ENCODE measurements at places on chromosomes 16 and 17.

GRCh38 chr17:15462976-15463772 lies 4.2 kb downstream of the CDRT4 start:
- no peak for DNase-seq

GRCh38 chr16:20673882-20674683 lies 23.4 kb downstream of the ACSM1 start:
- no peak for DNase-seq

DNA sequence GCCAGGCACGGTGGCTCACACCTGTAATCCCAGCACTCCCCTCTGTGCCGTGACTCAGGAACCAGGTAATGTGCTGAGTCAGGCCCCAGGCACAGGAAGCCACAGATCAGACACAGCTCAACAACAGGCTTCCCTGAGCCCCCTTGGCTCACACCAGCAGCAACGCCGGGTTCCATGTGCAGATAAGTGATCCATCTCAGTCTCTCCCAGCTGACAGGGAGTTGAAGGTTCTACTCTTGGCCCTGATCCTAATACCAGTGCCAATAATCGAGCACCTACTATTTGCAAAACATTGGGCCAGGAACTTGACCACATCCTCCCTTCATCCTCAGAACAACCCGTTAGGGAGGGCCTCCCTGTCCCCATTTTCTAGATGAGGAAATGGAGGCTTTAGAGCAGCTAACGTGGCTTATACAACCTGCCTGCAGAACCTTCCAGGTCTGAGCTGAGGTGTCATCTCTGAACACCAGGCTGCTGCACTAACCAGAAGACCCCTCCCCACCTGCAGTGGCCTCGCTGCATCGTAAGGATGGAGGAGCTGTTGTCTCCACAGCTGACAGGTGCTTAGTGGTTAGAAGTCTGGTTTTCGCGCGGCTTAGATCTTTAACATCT lies 64.8 kb upstream of the AMZ2 start:
- peak; percentile 73 for DNase-seq

GRCh38 chr16:2147378-2147777 lies 1.0 kb upstream of the RAB26 start:
- DNase-seq, result no peak

DNA sequence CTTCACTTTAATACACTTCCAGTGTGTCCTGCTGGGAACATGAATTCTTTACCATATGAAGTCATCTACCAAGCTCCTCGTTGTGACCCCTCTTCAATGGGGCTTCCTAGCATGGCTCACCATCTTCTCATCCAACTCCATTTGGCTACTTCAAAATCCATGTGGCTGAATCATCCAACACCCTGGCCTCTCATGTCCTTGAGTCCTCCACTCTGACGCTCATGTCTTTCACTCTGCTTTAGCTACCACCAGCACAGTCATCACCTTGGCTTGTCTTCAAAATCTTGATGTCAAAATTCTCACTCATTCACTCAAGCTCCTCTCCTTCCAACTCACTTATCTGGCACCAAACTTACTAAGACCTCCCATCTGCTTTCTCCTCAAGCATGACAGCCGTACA lies 35.8 kb downstream of the AMFR start:
- no peak for DNase-seq

DNA sequence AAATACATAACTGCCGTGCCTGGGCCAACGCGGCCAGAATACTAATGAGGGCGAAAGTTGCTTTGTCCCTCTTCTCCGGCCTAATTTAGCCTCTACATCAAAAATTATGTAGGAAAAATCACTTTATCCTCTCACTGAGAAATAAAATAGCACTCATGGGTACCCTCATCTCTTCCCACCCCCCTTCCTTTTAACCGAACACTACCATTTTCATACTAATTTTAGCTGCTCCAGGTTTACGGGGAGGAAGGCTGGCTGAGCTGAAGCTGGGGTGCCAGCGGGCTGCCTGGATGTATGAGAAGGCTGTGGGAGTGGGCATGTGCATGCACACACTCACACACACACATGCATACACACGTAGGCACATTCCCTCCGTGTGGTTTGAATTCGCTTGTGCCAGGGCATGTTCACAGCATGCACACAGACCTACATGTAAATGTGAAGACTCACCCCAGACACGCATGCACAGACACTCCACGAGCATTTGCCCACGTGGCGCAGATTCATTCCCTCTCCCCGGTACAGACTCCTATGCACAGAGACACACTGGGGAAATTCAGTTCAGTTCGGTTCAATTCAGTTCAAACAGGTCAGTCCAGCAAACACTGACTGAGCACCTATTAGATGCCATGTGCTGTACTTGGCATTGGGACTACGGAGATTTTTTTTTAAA lies 145.1 kb downstream of the MRM1 start:
- DNase-seq, result no peak

- no peak for DNase-seq
These were observed 68.0 kb downstream of the ABR start for GRCh38 chr17:1111599-1112443.

GRCh38 chr16:87037012-87037411 lies 280.2 kb downstream of the C16orf95 start:
- no peak for DNase-seq

- DNase-seq, result no peak
These were observed 4.8 kb upstream of the ZNF469 start for GRCh38 chr16:88377961-88378360.

DNA sequence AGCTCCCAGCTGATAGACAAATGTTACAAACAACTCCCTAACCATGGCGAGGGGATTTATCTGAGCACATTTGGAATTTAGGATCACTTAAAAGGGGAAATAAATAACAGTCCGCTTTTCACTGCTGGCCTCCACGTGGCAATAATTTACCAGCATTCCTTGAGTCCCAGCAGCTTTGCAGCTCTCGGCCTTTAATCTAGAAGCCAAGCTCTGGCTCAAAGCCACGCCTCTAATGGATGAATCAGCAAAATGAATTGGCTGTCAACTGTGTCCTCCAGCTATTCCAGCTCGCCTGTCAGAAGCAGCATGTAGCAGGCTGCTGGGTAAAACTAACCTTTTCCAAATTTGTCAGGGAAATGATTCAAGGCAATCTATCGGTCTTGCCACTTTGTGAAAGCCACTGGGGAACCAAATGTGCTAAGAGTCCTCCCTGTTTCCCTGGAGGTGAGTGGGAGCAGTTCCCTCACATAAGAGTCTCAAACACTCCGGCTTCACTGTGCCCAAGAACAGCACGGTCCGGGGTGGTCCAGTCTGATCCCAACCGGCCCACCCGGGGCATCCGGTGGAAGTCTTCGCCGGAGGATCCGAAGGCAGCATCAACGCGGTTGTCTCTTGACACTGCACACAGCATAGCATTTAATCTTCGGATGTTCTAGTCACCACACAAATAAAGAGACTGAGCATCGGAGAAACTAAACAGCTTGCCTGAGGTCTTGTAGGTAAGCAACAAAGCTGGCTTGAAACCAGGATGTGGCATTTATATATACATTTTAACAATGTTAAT lies 143.3 kb downstream of the PARN start:
- no peak for DNase-seq

- no peak for DNase-seq
These were observed 53.0 kb upstream of the METRNL start for GRCh38 chr17:83026311-83026811.

DNA sequence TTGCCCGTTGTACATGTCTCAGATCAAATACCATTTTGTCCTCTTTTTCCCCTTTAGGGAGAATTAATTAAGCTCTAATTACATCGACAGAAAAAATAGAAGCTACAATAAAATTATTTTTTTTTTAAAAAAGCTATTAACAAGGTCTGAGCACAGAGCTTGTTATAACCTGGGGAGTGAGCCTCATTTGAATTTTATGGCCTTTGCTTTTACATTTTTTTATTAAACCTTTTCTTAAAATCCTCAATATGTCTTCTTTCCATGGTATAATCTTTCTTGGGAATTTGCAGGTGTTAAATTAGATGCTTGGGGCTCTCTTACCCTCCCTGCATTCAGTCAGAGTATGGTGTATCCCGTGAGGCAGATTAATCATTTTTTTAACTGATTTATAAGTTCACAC lies 212.5 kb upstream of the XYLT1 start:
- DNase-seq, result no peak

- DNase-seq, result no peak
These were observed 11.6 kb downstream of the DDX42 start for GRCh38 chr17:63785556-63785955.

- no peak for DNase-seq
These were observed 7.7 kb downstream of the JPH3 start for GRCh38 chr16:87610026-87610425.

DNA sequence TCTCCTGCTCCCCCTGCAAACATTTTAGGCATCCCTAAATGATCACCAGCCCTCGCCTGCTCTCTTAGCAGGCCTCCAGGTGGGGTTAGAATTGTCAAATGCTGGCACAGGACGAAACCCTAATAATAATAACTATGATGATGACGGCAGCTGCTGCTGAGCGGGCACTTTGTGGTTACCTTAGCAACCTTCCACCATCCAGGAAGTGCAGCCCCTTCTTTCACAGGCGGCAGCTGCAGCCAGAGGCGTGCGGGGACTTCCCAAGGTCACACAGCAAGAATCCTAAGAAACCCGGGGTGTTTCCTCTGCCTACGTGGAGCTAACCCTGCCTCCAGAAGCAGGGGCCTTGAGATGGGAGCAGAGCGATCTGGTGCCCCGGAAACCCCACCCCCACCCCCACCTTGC lies 22.4 kb upstream of the EIF1 start:
- DNase-seq, result no peak

DNA sequence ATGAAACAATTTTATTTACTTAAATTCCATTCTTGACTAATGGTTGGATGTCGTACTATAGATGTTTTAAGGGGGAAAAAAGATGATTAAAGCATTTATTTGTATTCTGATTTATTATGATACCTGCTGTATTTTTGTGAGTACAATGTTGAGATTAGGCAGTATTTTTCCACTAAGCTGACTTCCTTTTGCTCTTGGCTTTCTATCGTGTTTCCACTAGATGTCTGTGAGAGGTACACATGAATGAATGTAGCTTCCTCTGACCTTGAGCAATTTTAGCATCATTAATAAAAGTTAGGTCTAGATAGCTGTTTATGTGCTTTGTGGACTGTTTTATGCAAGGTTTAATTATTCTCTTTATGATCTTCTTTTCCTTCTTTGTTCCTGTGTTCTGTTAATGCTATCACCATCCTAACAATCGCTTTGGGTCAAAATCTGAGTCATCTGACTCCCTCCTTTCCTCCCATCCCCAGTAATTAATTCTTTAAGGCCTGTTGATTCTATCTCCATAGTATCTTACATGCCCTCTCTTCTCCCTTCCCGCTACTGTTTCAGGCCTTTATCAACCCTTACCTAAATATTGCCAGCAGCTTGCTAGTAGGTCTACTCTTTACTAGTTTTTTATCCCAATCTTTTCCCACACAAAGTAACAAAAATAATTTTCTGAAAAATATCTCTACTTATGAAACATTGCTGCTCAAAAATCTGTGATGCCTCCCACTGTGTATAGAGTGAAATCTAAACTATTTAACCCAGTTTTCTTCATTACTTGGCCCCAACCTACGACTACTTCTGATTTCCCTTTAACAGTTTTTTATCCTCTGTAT lies 76.0 kb downstream of the VMP1 start:
- DNase-seq, result no peak

DNA sequence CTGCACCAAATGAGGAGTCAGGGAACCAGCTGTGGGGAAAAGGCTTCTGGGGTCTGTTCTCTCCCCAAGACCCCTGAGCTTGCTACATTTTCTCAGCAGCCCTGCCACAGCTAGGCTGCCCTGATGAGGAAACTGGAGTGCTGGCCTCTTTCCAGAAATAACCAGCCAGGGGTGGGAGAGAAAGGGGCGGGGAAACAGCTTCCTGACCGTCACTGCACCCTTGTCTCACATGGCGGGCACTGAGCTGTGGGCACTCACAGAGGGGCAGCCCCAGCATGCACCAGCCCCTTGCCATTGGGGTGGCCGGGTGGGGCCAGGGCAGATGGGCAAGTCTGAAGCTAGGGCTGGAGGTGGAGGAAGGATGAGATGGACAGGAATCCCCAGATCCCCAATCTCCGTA lies 2.9 kb downstream of the SRL start:
- no peak for DNase-seq

GRCh38 chr16:4957420-4957719 lies 760 bp upstream of the SEC14L5 start:
- DNase-seq, result no peak

DNA sequence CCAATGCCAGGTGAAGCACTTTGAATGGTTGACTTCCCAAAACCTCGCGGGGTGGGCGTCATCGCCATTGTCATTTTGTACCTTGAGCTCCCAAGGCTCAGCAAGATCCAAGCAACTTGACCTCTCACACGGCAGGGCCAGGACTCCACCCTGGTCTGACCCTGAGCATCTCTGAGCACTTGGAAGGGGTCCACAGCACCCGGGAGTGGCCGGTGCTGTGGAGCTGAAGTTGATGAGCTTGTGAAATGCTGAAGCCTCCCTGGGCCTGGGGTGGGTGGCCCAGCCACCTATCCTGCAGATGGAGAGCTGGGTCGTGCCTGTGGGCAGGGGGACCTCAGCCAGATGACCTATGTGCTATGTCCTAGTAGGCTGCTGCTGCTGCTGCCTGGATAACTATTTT lies 283.3 kb upstream of the FOXF1 start:
- no peak for DNase-seq

DNA sequence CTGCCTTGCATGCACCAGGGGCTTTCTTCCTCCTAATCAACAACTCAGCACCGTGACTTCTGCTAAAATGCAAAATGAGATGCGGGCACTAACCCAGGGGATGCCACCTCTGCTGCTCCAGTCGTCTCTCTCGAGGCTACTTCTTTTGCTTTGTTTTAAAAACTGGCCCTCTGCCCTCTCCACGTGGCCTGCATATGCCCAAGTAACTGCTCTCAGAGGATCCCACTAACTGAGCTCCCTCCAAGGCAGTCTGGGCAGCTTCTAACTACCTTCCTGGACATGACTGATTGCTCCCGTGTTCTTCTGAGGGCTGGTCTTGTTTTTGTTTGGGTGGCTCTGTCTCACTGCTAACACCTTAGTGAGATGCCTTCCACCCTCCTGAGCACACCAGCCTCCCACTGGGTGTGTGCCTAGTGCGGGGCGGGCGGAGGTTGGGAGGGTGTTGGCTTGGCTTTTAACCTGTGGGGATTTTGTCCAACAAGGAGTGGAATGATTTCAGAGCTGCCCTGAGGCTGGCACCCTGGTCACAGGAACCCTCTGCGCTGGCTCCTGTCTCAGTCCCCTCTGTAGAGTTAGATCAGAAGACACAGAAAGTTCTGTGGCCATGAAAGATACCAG lies 8.9 kb upstream of the LGALS9 start:
- no peak for DNase-seq

GRCh38 chr17:41615454-41615853 lies 2.9 kb upstream of the KRT16 start:
- DNase-seq, result no peak

DNA sequence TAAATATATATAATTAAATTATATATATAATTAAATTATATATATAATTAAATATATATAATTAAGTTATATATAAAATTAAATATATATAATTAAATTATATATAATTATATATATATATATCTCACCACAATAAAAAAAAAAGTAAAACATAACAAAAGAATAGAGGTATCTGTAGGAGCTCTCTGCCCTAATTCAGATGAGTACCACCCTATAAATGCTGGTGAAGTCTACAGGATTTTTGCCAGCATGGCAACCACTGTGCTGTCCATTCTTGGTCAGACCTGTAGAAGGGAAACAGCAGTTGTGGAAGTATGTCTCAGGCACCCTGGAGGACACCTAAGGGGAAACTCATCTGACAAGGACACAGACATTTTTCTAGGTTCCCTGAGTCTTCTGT lies 259.7 kb downstream of the PRKCA start:
- DNase-seq, result no peak

- DNase-seq, result no peak
These were observed 24.6 kb downstream of the HOXB1 start for GRCh38 chr17:48506246-48506645.
